ENCODE measurements at places on chromosomes 12 and 14.

GRCh38 chr12:119686776-119687175 is 18.8 kb downstream of the PRKAB1 start:
- DNase-seq: no peak

- DNase-seq: no peak
These were observed 60.1 kb upstream of the PYGL start for GRCh38 chr14:51004352-51004800.

GRCh38 chr12:1833596-1834028 is 13.2 kb downstream of the LRTM2 start:
- no peak for DNase-seq

DNA sequence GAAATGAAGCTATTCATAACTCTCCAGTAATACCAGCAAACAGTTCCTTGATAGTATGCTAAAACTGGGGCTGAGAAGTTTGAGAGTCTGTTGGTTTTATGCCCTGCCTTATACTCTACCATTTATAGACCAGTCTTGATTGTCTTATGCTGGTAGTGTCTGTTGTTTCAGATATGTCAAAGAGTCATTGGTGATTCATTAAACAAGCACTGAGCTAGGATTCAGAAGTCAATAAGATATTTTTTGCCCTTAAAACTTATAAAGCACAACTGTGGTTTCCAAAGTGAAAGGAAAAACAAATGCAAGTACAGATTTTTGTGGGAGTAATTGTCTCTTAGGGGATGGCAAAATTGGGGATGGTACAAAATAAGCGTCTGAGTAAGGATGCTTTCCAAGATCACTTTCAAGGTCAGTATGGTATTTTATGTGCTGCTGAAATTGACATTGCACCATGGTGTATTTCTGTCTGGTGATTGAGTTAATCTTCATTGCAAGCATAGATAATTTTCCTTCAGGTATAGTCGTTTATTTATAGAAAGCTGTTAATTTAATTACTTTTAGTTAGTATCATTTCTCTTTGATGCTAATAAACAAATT is 289.5 kb upstream of the E2F7 start:
- no peak for DNase-seq

DNA sequence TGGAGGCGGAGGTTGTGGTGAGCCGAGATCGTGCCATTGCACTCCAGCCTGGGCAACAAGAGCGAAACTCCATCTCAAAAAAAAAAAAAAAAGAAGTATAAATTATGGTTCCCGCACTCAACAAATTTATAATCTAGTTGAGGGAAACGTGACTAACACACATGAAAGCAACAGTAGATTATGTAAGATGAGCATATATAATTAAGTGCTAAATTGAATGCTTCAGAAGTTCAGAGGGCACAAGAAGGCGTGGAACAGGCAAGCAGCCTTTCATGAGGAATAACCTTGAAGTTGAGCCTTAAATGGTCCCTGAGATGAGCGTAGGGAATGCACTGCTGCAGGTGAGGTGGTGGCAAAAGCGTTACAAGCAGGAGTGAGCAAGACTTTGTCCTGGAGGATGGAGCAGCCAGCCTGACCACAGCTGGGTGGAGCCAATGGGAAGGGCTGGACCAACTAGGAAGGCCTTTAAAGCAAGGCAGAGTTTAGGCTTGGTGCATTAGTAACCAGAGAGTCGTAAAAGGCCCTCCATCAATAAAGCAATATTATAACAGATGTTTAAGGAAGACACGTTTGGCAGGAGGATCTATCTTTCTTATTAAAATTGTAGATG is 30.6 kb upstream of the TUBA1A start:
- no peak for DNase-seq

- peak; percentile 84 for DNase-seq
These were observed 3.1 kb downstream of the LHX5 start for GRCh38 chr12:113468365-113469223.

Measured in ecto neural progenitor cell (in vitro differentiated cells).